Activated naive CD8-positive, alpha-beta T cell treated with anti-CD3 and anti-CD28 coated beads for 36 hours (primary cell): ENCODE measurements at places on chromosomes 11 and 22. TPM values are rescaled to one million over a fixed set of nuclear protein-coding genes. Genes with fewer than 3 reads are reported as not detected.

- DNase-seq, result no peak
These were observed 9.4 kb downstream of the FADS2 start for GRCh38 chr11:61837411-61838005.

DNA sequence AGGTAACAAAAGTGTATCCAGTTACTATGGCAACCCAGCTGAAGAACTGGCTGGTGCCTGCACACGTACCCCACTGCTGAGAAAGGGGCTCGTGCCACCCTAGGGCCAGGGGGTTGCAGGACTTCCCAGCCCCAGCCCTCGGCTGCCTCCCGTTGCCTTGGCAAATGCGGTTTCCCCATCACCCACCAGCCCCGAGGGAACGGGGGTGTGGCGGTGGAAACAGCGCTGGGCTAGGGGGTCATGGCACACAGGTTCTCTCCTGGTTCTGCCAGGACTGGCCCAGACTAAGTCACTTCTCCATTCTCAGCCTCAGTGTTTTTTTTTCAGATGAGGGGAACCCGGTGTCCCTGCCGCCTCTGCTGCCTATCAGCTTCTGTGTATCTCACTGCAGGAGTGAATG is 27.9 kb downstream of the PHF21B start:
- DNase-seq, result no peak

DNA sequence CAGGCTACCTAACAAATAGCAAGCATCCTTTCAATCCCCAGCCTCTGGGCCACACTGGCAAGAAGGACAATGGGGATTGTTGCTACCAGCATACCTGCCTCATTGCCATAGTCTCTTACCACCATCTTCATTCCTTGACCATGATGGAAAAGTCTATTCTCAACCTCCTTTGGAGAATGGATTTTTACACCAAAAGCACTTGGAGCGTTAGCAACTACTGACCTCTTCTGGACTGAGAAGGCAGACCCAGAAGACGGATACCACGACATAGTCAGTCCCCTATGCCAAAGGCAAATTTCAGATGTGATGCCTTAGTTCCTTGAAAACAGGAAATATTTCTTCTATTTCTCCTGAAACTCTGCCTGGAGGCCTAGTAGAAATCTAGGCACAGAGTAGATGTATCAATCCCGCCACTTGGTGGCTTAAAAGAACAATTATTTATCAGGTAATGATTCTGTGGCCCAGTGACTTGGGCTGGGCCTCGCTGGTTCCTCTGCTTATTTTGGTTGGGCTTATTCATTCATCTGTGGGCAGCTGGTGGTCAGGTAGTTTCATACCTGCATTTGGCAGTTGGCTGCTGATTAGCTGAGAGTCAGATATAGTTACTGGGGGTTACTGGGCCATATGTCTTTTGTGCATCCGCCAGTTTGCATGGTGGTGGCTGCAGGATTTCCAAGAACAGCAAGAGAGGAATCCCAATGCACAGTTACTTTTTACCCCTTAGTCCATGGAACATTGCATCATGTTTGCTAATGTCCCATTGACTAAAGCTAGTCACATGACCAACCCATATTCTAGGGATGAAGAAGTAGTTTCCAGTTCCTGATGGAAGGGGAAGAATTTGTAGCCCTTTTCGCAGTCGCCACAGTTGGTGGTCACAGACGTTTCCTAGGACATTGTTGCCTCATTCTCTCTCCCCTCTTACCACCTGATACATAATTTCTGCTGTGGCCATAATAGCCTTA is 75.2 kb downstream of the DHCR7 start:
- no peak for DNase-seq

GRCh38 chr22:36065462-36065774 is 36.8 kb upstream of the RBFOX2 start:
- no peak for DNase-seq

DNA sequence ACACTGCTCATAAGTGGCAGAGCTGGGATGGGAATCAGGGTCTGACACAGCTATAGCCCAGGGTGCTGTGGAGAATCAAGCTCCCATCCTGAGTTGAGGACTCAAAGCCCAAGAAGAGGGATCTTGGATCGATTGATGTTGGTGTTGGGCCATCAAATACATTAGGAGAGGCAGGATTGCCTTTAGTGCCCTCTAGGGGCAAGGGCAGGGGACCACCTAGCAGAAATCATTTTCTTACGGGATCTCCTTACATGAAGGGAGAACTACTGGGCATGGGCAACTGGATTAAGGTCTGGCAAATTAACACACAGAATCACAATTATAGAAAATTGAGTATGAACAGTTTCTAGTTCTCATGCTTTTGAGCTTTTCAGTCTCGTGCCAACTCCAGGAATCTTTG is 24.9 kb upstream of the EMSY start:
- DNase-seq, result no peak

- no peak for DNase-seq
These were observed 50.0 kb downstream of the LRRC74B start for GRCh38 chr22:21095773-21096107.

- no peak for DNase-seq
These were observed 132.8 kb downstream of the CCDC34 start for GRCh38 chr11:27230192-27230572.

DNA sequence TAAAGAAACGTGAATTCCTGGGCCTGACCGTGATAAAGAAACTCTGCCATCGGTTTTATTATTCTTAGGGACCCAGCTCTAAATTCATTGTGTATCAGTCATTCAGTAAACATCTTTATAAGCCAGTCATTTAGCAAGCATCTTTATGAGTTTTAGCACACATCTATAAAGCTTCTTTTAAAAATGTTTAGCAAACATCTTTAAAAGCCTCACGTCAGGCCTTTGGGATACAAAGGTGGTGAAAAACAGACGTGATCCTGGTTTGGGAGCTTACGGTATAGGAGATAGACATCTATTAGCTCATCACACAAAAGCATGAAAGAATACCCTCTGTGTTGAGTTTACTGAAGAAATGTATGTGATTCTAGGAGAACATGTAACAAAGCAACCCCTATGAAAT is 320.2 kb downstream of the LARGE1 start:
- DNase-seq, result no peak

- DNase-seq, result no peak
These were observed 18.3 kb downstream of the FAR1 start for GRCh38 chr11:13686776-13687175.

GRCh38 chr11:120883404-120884080 is 140.4 kb upstream of the TBCEL start:
- no peak for DNase-seq

DNA sequence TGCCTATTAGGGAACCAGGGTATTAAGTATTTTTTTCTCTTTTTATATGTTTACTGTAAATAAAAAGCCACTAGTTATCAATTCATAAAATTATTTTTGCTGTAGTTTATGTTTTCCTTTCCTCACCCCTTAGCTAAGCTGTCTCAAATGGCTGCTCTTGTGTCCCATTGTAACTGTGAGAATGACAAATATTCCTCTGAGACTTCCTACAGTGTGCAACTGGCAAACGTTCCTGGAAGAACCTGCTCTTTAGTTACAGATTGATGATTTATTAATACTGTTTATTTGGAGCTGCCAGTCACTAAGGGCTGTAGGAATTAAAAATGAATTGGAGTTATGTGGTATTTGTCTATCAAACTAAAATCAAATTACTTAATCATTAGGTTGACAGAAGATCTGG is 675.4 kb upstream of the ARHGAP42 start:
- DNase-seq, result no peak

DNA sequence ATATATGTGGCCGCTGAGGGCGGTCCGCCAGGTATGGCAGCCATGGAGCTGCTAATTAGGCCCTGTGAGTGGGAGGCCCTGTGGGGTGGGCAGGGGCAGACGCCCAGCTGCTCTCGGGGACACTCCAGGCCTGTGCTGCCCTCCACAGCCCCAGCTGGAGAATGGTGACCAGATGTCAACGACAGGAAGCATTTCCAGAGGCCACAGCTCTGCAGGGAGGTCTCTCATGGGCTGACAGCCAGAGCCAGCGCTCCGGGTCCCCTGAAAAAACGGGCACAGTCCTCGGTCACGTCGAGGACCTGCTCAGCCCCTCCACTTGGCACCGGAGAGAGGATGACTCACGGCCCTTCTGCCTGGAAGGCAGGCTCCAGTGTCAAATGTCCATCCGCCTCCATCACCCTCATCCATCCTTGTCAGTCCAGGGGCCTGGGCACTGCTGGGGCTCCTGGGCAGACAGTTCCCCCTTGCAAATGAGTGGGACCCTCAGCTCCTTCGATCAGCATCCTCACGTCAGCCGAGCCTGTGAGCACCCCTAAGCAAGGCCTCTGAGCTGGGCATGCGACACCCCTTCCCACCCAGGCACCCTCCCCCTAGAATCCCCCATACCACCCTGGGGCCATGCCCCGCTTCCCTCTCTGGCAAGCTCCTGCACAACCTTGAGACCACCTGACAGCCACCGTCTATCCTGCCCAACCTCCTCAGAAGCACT is 1.9 kb downstream of the BID start:
- DNase-seq, result no peak

- no peak for DNase-seq
These were observed 6.6 kb upstream of the MMP27 start for GRCh38 chr11:102712137-102712536.

DNA sequence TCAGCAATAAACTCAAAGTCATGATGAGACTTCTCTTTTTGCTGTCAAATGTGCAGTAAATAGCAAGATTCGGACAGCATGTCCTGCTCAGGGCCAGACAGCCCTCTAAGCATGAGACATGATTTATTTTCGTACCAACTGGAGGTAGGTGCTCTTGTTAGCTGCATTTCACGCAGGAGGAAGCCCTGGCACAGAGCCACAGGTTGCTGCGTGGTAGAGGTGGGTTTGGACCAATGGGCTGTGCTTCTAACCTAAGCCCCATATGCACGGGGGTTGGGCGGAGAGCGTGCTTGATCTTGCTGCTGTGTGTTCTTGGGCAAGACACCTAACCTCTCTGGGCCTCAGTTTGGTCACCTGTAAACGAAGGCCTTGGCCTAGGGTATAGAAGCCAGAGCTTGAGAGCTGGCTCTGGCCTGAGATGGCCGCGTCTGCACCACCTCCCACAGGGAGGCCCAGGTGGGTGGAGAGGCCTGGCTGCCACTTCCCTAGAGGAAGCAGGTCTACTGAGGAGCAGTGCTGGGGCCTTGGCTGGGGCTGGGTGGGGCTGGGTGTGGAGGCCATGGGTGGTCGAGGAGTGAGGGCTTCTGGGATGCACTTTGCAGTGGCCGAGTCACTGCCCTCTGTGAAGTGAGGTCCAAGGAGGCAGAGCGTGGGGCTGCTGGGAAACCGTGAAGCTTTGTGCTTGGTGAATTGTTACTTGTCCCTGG is 38.5 kb upstream of the GRAMD4 start:
- DNase-seq, result no peak

- DNase-seq, result no peak
These were observed 17.3 kb downstream of the COMMD9 start for GRCh38 chr11:36271794-36272407.

DNA sequence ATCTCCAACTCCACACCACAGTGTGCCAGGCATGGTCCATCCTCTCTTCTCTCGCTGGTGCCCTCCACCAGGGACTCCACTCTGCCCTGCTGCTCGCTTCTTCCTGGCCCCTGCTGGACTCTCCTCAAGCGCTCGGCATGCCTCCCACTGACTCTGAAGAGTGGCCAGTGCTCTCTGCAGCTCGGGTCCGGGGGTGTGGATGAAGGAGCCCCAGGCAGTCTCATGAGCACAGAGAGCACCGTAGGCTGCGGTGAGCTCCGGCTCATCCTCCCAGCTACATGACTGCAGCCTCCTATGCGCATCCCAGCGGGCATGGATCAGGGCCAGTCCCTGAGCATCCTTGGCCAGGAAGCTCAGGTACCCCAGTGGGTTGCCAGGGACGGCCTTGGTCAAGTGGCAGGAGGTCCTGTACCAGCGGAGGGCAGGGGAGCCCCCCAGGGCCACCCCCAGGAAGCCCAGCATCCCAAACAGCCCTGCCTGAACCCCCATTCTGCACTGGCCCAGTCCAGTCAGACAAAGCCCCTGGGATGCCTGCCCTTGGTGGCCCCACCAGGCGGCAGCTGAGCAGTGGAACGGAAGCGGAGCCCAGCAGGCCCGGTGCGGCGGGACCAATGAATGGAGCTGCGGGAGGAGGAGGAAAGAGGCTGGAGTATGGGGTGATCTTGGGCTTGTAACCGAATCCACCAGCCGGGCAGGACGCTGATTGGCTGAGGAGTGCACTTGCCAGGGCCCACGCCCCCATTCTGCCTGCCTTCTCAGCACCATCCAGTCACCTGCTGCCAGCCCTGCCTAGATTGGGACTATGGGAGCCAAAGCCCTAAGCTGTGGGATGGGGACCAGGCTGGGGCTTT is at the start of gene PLA2G3:
TSS of gene PLA2G3 (minus strand) at position 643 of the 851 bp plus-strand sequence. CDS start at position 489, 154 bp downstream.
- no peak for DNase-seq

P4HA3 gene
- not detected for total RNA-seq

PVALB gene
- not detected for total RNA-seq

PGR gene
- total RNA-seq, result not detected

SLC16A8 gene
- not detected for total RNA-seq

BTG4 gene
- 0.62 TPM for total RNA-seq

CCDC34 gene
- total RNA-seq, result 27.9 TPM

SYCE3 gene
- 1.9 TPM for total RNA-seq

APOA5 gene
- not detected for total RNA-seq
